ENCODE measurements at places on chromosomes 5 and 9.

GRCh38 chr9:70389621-70390266, 24.7 kb downstream of the KLF9 start:
- no peak for DNase-seq

- no peak for DNase-seq
Measured at GRCh38 chr5:131947445-131947844, 2.0 kb upstream of the MEIKIN start.

- DNase-seq: no peak
Measured at GRCh38 chr5:97065475-97065874, 76.9 kb downstream of the LIX1 start.

GRCh38 chr5:107971846-107972245, 301.1 kb upstream of the EFNA5 start:
- no peak for DNase-seq

- no peak for DNase-seq
Measured at GRCh38 chr9:124761710-124762109, 9.4 kb downstream of the NR6A1 start.

GRCh38 chr9:112446526-112446925, 40.1 kb upstream of the KIAA1958 start:
- no peak for DNase-seq

DNA sequence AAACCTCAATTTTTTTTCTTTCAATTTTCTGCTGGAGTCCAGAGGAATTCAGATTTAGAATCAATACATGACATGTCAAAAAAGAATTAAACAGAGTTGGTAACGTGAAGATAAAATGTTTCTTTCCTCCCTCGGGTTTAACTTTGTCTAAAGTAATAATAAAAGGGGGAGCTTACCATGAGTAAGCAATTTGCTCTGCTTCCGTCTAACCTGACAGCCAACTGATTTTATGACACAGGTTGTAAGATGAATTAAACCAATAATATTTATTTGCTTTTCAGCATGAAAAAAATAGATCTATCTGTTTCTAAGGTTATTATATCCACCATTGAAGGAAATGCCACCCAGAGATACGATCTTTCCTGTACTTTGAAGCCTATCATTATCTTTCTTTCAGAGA, 352.6 kb downstream of the OSTF1 start:
- no peak for DNase-seq

- DNase-seq: no peak
Measured at GRCh38 chr9:13529321-13530104, 250.0 kb upstream of the MPDZ start.

GRCh38 chr5:54115735-54116403, 194.5 kb downstream of the ARL15 start:
- no peak for DNase-seq

GRCh38 chr5:112846556-112846955, 14.5 kb upstream of the SRP19 start:
- no peak for DNase-seq

GRCh38 chr5:75016896-75017295, 35.5 kb downstream of the GCNT4 start:
- DNase-seq: no peak

DNA sequence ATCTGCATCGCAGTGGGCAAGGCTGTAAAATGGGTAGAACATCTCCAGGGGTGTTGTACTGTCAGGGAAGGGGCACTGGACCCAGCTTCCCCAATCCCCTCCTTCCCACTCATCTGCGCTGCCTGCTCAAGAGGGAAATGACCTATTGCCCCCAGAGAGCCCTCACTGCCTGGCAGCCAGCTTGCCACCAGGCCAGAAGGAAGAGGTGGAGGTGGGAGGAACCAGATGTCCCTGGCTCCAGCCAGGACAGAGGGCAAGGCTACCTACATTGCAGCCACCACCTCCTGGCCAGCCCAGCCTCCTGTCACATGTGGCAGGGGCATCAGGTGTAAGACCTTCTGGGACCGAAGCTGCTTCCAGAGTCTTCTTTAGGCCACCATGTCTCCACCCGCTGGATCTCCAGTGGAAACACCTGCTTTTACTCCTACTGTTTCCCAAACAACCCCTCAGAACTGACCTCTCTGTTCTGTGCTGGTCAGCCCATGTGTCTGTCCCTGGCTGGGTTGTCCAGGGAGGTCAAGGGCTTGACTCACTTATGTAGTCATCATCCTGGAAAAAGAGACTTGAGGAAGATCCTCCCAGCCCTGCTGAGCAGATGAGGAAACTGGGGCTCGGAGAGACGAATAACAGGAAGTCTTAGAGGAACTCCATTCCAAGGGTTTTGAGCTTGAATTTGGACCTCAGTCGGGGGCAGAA, 42.3 kb downstream of the JADE2 start:
- DNase-seq: no peak

- no peak for DNase-seq
Measured at GRCh38 chr9:101907466-101907865, 169.0 kb upstream of the GRIN3A start.

GRCh38 chr9:112757282-112757883, 6.8 kb downstream of the SNX30 start:
- DNase-seq: peak; percentile 62

DNA sequence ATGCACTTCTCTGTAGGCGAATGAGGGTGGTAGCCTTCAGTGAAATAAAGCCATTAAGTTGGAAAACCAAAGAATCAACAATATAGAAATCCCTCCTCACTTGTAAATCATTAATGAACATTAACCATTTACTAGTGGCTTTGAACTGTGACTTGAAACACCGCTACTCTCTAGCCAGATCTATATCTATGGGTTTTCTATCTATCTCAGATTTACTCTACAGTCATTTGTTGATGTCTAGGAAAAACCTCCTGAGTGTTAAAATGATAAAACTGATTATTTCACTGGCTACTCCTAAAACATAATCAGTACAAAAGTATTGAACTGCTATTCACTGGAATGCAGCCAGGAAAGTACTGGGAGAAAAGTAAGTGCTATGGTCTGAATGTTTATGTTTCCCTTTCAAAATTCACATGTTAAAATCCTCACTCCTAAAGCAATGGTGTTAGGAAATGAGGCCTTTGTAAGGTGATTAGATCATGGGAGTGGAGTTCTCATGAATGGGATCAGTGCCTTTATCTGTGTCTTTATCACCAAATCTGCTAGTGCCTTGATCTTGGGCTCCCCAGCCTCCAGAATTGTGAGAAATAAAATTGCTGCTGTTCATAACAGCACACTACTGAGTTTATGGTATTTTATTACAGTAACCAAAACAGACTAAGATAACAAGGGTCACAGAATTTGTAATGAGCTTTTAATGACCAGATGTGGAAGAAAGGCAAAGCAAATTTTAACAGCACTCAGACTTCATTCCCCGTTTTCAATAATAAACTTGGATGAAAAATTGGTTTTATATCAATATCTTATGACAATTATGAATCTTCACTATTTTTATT, 8.6 kb upstream of the OXCT1 start:
- no peak for DNase-seq

- no peak for DNase-seq
Measured at GRCh38 chr9:37528652-37529471, 43.1 kb downstream of the POLR1E start.

All from skeletal muscle cell (primary cell).